Stimulated activated CD8-positive, alpha-beta memory T cell treated with anti-CD3 and anti-CD28 coated beads, Interleukin-15, amount 100 ng/mL, for 4 hours (primary cell): ENCODE measurements at places on chromosomes 6 and 20.

GRCh38 chr6:100453701-100454521 lies 10.8 kb downstream of the SIM1 start:
- no peak for DNase-seq

DNA sequence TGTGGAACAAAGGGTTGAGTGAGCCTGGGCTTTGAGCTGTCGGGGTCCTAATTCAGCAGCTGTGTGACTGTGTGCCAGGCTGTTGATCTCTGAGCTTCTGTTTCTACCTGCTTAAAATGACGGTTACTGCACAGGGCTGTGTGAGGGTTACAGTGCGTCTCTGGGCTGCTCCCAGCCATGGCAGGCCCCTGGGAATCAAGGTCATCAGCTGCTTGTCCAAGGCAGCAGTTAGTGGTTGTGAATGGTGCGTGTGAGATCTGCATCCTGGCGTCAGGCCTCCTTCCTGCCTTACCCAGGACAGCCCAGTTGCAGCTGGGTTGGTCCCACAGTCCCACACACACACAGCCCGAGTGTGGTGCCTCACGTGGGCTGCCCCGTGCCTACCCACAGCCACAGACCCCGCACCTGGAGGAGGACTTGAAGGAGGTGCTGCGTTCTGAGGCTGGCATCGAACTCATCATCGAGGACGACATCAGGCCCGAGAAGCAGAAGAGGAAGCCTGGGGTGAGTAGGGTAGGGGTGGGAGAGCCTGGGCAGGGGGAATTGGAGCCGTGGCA lies 15.6 kb downstream of the GTSF1L start:
- DNase-seq, result no peak

DNA sequence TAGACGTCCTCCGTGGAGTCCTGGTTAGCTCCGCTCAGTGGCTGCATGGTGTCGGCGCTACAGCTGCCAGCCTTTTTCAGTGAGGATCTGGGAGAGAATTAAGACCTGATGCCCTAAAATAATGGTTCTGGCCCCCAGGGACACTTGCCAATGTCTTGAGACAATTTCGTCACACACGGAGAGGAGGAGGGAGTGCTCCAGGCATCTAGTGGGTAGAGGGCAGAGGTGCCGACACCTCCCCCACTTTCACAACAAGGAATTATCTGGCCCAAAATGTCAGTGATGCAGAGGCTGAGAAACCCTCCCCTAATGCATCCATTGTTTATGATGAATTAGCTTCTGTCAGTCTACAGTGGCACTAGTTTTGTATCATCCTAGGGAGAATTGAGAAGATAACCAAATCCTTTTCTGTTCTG lies 24.4 kb downstream of the TMEM181 start:
- no peak for DNase-seq

DNA sequence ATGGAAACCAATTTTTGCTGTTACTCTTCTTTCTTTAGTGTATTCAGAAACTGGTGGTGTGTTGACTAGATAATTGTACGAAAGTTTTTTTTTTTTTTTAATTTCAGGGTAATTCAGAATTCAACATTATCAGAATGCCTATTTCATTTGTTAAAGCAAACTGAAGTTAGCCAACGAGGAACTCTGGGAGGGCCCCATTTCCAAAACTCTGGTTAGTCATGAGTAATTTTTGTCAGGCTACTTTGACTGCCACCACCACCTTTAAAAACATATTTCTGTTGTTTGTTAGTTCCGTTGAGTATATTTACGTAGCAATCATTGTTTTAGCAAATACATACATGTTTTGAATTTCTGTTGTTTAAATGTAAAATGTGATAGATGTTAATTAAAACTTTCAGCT lies 763 bp downstream of the ZKSCAN8 start:
- DNase-seq, result no peak

DNA sequence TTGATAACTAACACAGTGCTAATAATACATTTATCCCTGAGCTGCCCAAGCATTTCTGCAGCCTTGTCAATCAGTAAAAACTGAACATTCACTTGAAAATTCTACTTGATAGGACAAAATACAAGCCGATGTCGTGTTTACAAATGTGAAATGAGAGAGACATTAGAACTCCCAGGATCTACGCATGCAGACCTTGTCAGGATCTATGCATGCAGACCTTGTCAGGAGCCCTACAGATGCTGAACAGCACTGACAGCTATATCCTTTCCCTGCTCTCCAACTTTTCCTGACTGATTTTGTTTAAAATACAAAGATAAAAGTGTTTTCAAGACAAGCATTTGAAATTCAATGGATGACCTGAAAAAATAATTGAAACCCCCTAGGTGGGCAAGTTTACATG lies 28.9 kb downstream of the INSM1 start:
- DNase-seq, result no peak

DNA sequence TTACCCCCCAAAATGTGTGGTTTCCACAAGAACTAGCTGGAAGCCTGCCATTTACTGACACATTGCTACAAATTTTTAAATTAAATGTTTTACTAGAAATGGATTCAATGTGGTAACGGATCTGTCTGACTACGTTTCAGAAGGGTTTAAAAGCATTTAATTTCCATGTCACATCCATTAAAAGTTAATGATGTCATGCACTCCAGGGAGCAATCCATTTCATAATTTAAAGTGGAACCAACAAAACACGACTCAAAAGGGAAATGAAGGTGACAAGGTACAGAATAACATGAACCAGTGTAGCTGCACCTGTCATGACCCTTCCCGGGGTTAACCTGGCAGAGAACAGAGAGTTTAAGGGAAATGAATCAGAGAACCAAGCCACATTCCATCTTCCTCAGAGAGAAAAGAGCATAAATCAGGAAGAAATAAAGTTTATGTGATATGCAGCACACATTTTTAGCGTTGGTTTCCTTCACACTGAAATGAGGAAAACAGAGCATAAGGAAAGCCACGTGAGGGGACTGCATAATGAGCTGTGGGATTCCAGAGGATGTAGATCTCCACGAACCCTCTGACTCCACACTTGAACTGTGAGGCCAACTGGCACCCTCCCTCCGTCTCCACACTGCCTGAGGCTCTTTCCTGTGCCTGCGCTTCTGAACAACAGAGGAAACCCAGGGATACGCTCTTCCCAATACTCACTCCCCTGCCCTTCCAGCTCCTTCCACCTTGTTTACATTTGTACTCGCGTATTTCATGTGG lies 170.3 kb upstream of the AHI1 start:
- DNase-seq, result no peak

DNA sequence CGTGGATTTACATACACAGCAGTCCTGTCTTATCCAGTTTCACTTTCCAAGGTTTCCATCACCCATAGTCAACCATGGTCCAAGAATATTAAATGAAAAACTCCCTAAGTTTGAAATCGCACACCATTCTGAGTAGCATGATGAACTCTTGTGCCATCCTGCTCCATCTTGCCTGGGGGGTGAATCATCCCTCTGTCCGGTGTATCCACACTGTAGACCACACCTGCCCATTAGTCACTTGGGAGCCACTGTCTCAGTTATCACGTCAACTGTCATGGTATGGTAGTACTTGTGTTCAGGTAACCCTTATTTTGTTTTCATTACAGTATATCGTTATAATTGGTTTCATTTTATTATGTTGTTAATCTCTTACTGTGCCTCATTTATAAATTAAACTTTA lies 38.5 kb downstream of the PTGIS start:
- no peak for DNase-seq

GRCh38 chr20:60428651-60429050 lies 470.4 kb downstream of the CDH26 start:
- no peak for DNase-seq

DNA sequence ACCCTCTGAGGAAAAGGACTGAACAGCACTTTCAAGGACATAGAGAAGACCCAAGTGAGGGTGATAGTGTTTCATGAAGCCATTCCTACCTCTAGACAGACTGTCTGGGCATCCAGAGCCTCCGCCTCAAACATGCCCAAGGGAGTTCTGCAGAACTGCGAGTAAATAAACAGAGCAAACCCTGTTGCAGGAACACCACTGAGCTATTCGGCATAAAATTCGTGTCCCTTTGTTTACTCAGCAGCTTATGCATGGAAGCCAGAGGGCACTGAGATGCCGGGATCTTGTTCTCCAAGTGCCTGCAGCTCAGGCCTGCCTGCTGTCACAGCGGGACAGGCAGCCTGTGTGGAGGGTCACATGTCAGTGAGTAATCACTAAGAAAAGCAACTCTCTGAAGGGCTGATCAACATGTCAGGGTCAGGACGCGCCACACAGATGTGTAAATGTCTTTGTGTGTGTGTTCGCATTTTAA lies 164.9 kb upstream of the HEY2 start:
- DNase-seq, result no peak

GRCh38 chr6:79134699-79135474 lies 56.8 kb upstream of the PHIP start:
- DNase-seq, result no peak

- DNase-seq, result no peak
Measured at GRCh38 chr20:3221398-3222226, 12.3 kb downstream of the ITPA start.

GRCh38 chr20:16189371-16189770 lies 383.9 kb downstream of the KIF16B start:
- DNase-seq, result no peak

DNA sequence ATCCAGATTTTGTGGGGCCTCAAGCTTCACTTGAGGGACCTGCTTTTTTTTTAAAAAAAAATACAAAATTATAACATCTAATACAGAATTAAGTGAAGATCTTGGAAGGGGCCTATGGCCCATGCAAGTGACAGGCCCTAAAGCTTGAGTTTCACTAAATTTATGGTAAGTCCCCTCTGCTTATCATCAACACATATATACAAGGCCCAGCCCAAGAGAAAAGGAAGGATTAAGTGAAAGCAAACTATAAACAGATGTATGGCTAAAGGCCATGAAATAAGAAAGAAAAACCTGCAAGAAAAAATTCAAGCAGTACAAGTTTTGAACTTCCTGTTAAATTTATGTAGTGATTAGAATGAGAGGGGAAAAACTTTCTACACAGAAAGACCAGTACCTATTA lies 86.8 kb downstream of the CDC40 start:
- no peak for DNase-seq

- DNase-seq, result no peak
Measured at GRCh38 chr6:19838442-19839236, 1.5 kb downstream of the ID4 start.

DNA sequence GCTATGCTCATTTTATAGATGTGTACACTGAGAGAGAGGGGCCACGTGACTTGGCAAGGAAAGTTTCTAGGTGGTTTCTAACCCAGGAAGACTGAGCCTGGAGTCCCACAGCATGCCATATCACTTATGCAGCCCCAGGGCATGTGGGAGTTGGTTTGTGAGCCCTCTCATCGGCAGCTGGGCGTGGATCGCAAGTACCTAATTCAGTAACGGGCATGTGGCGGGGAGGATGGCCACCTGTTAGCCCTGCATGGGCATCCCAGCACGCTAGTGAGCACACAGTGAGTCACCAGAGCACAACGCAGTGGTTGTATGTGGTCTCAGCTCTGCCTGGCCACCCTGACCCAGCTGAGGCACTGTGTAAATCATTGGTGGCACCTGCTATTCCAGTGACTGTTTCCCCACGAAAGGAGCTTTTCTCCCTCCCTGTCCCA lies 88.3 kb downstream of the NINL start:
- no peak for DNase-seq

- DNase-seq, result no peak
Measured at GRCh38 chr6:56714982-56715456, 72.3 kb upstream of the DST start.

GRCh38 chr20:19975901-19976300 lies 41.3 kb upstream of the NAA20 start:
- no peak for DNase-seq

DNA sequence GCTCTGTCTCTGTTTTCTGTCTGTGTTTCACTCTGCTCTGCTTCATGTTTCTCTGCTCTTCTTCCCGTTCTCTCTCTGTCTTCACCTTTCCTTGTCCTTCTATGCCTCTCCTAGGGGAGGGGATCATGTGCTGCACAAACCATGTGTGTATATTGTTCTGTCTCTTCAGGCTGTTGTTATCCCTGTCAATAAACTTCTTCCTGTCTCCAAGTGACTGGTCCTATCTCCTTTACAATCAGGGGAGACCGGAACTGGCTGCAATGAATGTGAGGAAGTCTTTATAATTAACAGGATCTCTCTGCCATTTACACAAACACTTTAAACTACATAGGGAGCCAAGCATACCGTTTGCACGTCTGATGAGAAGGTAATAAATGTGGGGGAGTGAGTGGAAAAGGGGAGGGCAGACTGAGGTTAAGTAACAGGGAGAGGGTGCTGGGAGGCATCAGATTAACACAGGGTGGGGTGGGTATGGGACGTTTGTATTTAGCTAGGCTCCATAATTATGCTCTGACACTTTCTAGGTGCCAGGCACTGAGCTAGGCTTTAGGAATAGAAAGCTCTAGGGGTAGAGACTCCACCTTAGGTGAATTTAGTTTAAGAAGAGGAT lies 626.1 kb downstream of the DHX35 start:
- DNase-seq, result no peak

- DNase-seq, result no peak
Measured at GRCh38 chr6:143232849-143233248, 172.2 kb downstream of the AIG1 start.

GRCh38 chr6:34247481-34248197 lies 1.2 kb downstream of the SMIM29 start:
- no peak for DNase-seq
